ENCODE measurements at places on chromosomes 11 and 22. TPM values are rescaled to one million over a fixed set of nuclear protein-coding genes. Genes with fewer than 3 reads are reported as not detected.

DNA sequence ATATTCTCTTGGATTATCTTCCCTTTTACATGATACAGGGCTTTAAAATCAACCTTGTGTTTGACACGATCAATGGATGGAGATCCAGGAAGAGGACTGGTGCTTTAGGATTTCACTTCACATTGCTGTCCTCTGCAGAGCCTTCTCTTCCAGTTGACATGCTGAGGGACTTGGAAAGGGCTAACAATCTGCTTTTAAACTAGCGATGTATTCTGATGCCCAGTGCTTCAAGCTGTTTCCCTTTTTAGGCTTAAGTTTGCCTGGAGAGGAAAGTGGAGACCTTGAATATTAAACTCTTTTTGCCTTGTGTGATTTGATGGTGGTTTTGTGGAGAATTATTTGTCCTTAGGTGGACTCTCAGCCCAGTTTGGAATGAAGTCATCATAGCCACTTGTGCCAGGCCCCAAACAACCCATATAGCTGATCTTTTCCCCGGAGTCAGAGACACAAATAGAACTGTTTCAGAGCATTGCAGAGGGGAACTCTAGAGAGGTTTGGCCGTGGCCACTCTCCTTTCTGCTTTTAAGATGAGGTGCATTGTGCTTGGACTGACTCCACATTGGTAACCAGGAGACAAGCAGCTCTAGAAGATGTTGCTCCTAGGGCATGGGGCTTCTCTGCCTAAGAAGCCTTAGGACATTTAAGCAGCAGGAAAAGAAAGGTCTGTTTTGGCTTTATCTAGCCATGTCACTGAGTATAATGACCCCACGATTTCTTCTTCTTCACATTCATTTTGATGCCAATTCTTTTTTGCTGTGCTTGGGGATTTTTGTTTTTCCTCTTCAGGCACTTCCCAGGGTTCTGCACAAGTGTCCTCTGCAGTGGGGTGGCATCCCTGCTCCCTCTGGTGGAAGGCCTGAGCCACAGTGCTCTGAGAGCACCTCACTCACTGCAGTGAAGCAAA is 152.8 kb downstream of the NCAM1 start:
- DNase-seq: no peak

DNA sequence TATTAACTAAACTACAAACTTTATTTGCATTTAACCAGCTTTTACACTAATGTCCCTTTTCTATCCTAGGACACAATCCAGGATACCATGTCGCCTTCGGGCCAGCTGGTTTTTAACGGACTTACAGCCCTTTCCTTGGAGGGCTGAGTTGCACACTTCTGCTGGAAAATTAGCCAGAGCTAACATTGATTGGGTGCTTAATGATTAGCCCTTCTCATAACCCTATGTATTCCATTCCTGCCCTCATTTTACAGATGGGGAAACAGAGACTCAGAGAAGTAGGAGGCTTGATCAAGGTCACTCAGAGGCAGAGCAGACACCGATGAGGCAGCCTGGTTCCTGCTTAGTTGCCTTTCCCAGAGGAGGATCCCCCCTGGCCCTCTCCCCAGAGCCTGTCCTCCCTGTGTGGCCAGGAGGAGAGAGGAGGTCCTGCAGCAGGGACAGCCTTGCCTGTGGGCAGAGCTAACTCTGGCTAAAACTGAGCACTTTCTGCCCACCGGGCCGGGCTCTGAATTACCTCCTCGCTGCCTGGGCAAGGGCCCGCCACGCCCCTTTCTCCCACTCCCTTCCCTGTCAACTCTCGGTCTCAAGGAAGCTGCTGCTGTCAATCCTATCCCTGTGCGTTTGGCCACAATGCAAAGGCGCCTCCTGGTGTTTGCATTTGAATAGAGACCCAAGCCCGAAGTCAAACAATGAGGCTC is 59.6 kb upstream of the PAX6 start:
- DNase-seq: peak; percentile 12

DNA sequence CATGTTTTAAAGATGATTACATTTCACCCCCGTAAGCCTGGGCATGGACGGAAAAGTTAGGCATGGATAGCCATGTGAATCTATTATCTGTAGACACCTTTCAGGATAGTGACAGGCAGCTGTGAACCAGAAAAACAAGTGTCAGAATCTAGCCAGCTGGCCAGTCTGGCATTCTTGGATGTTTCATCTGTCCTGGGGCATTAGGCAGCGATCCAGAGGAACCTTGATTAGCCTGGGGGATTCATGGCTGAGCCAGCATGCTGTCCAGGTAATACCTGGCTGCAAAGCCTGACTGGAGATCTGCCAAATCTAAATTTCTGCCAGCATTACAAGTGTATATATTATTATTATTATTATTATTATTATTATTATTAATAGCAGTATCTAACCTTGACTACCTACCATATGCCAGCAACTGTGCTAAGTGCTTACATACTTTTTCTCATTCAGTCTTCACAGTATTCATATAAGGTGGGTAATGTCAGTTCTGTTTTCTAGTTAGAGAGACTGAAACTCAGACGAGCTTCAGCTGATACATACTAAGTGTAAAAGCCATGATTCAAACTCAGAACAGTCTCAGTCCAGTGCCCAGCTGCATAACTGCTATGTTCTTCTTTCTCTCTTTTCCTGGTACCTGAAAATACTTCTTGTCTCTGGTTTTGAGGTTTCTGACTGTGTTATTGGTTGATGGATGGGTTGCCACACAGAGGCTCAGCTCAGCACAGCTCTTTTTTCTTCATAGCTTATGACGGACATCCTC is 12.8 kb downstream of the BMAL1 start:
- DNase-seq: no peak

The RTN4R gene
- 3.5 TPM for total RNA-seq

DNA sequence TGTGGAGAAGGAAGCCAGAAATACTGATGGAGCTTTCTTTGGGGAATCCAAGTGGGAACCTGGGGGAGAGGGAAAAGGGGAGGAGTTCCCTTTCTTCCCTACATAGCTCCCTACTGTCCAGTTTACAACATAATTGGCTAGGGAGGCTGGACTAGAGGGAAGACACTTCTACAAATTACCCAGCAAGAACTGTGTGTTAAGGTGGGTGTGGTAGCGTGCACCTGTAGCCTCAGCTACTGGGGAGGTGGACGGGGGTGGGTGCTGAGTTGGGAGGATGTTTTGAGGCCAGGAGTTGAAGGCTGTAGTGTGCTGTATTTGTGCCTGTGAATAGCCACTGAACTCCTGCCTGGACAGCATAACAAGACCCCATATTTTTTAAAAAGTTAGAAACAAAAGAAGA is 74.0 kb downstream of the NAV2 start:
- DNase-seq: no peak

DNA sequence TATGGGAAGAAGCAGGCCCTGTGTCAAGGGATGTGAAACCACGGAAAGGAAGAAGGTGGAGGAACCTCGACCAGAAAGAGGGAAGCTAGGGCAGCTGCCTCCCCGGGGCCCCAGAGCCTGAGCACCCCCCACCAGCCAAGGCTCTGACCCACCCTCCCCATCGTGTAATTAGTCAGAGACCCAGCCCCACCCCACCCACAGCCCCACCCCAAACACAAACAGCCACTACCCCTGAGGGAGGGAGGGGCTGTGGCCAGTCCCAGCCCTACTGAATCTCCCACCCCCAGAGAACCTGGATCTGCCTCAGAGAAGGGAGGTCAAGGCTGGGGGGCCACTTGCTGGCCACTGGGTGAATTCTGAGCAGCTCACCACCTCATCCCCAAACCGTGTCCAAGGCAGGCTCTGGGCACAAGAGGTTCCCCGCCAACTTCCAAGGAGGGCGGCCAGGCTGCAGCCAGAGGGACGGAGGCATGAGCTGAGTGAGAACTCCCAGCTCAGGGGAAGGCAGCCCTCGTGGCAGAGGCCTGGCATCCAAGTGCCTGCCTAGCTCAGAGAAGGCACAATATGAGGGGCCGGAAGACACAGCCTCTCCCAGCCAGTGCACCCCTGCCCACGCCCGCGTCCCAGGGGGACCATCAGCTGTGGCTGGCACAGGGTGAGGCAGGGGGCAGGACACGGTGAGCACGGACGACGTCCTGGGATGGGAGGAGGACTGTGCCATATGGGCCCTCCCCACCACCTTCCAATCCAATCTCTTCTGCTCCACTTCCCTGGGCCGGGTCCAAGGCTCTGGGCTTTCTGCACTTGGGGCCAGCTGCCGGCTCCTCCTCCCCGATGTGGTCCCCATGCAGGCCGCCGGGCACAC is 2.7 kb downstream of the PLXNB2 start:
- DNase-seq: no peak

The HYLS1 gene
- 8.1 TPM for total RNA-seq

GRCh38 chr11:21371044-21371443 is 701.7 kb downstream of the NELL1 start:
- no peak for DNase-seq

The LYVE1 gene
- total RNA-seq: not detected

GRCh38 chr22:48803171-48803947 is 1024.3 kb downstream of the BRD1 start:
- no peak for DNase-seq

DNA sequence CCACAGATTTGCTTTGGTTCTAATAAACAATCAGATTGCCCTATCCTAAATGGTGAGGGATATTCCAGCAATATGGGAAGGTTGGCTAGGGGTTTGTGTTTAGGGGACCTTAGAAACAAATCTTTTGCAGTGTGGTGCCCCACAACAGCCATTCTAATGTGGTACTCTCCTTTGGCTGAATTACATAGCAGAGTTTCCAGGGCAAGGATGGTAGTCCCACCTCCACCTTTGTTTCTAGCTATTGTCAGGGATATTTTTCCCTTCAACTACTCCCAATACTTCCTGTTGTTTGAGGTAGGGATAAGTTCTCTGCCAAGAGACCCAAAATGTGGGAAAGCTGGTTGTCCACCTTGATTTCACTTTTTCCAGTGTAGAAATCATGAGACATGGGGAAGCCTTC is 494.7 kb upstream of the CHORDC1 start:
- no peak for DNase-seq

GRCh38 chr11:67691149-67691548 is 16.7 kb upstream of the ALDH3B2 start:
- no peak for DNase-seq

DNA sequence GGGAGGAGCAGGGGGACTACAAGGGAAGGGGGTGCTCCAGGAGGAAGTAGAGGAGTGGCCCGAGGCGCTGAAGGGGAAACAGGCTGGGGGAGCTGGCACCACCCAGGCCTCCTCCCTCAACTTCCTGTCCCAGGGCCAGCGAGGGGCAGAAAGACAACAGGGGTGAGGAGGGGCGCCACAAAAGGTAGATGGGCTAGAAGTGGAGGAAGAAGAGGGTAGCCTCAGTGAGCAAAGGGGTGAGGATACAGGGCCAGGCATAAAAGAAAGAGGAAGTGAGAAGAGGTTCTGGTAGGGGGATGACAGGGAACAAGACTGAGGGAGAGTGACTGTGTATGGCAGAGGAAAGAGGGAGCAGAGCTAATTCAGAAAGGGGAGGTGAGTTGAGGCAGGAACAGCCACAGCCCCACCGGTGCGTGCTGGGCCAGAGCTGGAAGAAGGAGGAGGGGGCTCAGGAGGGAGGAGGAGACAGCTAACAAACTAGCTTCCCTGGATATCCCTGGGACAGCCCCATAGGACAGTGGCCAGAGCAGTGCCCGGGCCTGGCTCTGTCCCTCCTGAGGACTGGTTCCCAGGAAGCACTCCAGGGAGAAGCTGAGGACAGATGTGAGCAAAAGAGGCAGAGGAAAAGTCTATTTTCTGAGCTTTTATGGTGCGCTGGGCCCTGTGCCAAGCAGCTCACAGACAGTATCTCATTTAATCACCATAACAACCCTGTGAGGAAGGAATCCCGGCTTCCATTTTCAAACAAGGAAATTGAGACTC is 8.5 kb downstream of the DCHS1 start:
- peak; percentile 29 for DNase-seq

GRCh38 chr11:65655570-65656332 is 7.0 kb downstream of the RELA start:
- DNase-seq: no peak

- DNase-seq: no peak
These were observed 61.2 kb downstream of the RNF169 start for GRCh38 chr11:74809801-74810200.

DNA sequence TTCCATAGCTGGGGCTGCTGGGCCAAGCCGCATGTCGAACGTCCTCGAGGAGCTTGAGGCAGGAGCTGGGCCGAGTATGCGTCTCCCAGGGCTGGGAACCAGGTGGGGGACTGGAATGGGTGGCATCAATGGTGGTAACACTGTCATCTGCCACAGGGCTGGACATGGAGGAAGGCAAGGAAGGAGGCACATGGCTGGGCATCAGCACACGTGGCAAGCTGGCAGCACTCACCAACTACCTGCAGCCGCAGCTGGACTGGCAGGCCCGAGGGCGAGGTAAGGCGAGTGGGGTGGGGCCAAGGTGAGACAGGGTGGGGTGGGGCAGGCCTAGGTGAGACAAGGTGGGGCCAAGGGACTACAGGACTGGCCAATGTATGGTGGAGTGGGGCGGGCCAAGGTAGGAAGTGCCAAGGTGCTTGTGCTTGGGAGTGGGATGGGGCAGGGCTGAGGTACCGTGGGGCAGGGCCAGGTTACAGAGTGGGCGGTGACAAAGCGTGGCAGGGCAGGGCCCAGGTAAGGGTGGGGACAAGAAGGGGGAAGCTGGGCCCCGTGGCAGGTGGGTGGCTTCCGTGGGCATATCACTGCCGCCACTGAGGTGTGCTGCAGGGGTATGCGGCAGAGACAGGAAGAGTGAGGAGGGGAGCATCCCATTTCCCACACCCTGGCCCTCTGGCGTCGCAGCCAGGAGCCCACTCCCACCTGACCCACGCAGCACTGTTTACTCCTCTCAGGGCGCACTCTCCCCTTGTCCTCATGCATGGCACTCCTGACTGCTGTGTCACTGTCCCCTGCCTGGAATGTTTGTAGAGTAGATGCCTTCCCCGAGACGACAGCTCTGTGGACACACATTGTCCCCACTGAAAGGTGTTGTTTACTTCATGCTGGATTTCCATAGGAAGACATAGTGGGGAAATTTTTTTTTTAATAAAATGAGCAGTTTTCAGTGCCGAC is 27.5 kb upstream of the DGCR8 start:
- DNase-seq: no peak

GRCh38 chr22:32489377-32489776 is 14.8 kb downstream of the FBXO7 start:
- no peak for DNase-seq

The VWA5A gene
- 4.3 TPM for total RNA-seq

The MS4A4A gene
- total RNA-seq: not detected

- no peak for DNase-seq
These were observed 206.7 kb downstream of the SBF2 start for GRCh38 chr11:10087186-10087922.

The OR56A4 gene
- not detected for total RNA-seq

The CHRNA10 gene
- 1.5 TPM for total RNA-seq

DNA sequence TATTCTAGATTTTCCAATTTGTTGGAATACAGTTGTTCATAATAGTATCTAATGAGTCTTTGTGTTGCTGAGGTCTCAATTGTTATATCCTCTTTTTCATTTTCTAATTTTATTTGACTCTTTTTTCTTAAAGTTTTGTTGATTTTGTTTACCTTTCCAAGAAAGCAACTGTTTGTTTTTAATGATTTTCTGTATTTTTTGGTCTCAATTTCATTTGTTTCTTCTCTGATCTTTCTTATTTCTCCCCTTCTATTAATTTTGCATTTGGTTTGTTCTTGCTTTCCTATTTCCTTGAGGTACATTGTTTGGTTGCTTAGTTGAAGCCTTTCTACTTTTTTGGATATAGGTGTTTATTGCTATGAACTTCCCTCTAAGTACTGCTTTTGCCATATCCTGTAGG is 5.2 kb upstream of the OR52A1 start:
- no peak for DNase-seq

The PPFIBP2 gene
- 18.6 TPM for total RNA-seq

GRCh38 chr11:81895258-81895657 is 838.4 kb downstream of the FAM181B start:
- DNase-seq: no peak
